ENCODE measurements at places on chromosomes 3 and 15. TPM values are rescaled to one million over a fixed set of nuclear protein-coding genes. Genes with fewer than 3 reads are reported as not detected.
A peak's percentile ranks its signal among the peaks of the same experiment; 100 is the strongest.

- no peak for DNase-seq
Observed at GRCh38 chr3:61008153-61008997, 242.9 kb downstream of the FHIT start.

DNA sequence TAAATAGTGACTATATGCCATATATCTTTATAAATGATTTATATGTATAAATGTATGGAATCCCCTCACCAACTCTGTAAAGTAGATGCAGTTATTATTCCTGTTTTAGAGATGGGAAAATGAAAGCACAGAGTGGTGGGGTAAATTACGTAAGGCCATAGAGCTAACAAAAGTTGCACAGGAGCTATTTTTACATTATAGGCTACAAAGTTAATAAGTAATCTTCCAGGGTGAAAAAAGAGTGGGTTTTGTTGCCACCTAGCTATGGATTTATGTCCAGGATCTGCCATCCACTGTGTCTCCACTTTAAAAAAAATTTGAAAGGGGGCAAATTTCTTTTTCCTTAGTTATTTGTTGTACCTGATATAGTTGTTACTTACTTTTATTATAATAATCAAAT lies 235.7 kb downstream of the MCTP2 start:
- DNase-seq: no peak

DNA sequence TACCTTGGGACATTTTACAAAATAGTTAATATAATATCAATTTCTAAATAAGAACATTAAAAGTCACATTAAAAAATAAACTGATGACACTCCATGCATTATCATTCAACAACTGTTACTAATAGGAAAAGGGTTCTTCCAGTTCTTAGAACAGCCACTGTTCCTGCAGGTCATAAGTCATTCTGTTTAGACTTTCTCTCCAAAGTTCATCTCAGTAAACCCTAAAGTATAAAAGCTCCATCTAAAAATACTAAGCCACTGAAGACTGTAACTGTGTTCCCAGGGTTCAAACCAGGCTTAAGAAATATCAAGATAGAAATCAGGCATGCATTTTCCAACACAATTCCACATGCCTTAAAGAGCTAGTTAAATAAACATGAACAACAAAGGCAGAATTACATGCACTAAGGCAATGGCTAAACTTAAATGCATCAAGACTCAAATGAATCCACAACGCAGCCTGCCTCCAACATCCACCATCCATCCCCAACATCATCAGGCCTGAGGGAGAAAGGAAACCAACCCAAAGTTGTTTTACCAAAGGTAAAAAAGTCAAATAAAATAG lies 46.2 kb downstream of the DMXL2 start:
- DNase-seq: no peak

- no peak for DNase-seq
Observed at GRCh38 chr3:195250473-195251251, 20.3 kb downstream of the XXYLT1 start.

Gene SERINC4
- total RNA-seq: not detected

DNA sequence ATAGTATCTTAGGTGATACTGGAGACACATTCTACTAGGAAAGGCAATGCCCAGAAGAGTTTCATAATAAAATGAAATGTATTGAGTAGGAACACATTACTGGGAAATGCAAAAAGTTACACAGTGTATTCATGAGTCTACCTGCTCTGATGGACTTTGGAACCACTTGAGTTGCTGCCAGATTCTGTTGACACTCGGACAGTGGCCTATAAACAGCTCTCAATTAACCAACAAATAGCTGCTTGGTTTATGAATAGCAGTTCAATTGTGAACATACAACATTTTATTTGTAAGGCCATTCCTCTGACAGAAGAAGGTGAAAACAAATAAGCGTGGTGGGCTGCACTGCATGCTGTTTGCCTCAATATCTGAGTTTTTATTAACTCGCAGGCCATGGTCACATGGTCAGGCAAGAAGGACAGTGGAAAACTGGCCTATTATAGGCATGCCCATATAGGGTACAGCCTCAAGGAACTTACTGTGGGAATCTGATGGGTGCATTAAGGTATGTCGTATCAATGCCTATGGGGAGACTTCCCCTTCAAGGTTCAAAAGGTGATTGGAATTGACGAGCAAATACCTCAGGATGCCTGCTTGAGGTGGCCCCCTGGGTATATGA lies 66.2 kb downstream of the C3orf80 start:
- no peak for DNase-seq

Gene GOLGA8G
- not detected for total RNA-seq

GRCh38 chr3:195863121-195864061 lies 45.0 kb downstream of the TNK2 start:
- DNase-seq: peak; percentile 85

GRCh38 chr3:101377209-101377608 lies 56.8 kb upstream of the IMPG2 start:
- no peak for DNase-seq

Gene EIF4A2
- 315 TPM for total RNA-seq

DNA sequence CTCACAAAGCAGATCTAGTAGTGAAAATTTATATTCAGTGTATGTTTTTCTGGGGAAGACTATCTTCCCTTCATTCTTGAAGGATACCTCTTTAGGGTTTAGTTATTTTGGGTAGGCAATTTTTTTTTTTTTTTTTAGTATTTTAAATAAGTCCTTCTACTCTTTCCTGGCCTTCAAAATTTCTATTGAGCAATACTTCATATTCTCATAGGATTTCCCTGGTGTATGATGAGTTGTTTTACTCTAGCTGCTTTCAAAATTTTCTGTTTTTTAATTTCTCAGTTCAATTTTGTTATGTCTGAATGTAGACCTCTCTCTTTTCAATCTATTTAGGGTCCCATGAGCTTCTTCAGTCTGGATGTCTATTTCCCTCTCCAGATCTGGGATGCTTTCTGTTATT lies 74.3 kb upstream of the PLSCR4 start:
- no peak for DNase-seq

DNA sequence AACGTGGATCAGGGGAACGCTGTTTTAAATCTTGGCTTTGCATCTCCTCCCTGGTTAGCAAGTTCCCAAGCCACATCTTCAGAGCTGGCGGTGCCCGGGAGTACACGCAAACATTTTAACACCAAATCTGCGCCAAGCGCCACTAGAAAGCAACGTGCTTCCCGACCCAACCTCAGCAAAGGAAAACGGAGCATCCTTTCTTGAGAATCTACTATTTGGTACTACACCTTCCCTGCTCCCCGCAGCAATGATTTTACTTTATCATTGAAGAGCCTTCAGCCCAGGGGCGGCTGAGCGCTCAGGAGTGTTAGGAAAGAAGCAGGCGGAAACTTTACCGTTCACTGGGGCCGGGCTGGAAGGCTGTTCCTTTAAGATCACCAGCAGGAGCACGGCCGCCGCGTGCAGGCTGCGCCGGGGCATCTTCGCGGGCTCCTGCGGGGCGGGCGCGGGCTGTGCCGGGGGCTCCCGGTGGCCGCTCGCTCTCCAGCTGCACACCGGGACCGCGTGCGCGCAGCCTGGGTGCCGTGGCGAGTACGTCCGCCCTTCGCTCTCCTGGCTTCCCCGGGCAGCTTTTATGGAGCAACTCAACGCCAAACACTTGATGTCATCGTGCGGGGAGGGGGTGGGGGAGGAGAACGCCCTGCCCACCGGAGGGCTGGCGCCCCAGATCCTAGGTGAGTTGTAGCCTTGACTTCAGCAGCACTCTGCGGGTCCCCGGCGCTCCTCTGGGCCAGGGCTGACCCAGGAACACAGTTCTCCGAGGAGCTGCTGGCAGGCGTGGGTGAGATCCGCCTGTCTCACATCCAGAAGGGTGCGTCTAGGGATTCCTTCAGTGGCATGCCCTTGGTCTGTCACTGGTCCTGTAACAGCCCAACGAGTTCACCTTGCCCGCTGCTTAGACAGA lies at the start of gene CA12:
TSS of gene CA12 (minus strand) at position 546 of the 904 bp plus-strand sequence. CDS start at position 420, 126 bp downstream.
- no peak for DNase-seq

DNA sequence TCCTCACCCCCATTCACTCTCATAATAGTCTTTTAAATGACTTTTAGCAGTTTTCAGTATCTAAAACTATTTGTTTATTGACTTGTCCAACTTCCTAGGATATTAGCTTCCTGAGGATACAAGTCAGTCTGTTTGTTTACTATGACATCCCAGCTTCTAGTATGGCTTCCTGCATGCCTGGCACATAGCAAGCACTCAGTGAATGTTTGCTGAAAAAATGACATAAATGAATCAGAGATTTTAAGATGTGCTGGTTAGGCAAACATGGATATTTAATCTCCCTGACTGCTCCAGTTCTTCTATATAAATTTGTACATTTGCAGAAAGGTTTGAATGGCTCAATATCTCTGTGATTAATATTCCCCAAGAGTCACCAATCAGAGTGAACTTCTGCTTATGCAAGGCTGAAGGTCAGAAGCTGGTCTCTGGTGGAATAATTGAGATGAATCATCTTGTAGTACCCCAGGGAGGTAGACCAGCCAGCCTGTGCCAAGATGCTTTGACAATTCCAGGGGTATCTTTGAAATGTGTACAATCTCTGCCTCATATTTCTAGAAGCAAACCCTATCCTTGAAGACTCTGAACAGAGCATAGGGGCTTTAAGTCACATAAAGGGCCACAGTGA lies 219.0 kb upstream of the LMCD1 start:
- DNase-seq: no peak
